ENCODE measurements at places on chromosomes 12 and 14.
A peak's percentile ranks its signal among the peaks of the same experiment; 100 is the strongest.

GRCh38 chr12:102299731-102300130, 102.1 kb upstream of the PMCH start:
- no peak for DNase-seq

DNA sequence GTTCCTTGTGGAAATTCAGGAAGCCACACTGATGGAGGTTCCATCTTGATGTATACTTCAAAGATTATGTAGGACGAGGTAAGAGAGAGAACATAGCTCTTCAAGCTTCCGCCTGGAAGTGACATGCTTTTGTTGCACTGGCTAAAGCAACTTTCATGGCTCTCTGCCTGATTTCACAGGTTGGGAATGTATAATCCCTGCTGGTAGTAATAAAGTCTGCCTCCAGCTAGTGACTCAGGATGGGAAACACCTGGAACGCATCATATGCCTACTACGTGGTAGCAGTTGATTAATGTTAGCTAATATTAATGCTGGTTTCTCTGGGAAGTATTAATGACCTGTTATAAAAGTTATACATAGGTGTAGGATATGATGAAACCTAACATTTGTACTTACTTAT, 71.1 kb downstream of the PELI2 start:
- no peak for DNase-seq

DNA sequence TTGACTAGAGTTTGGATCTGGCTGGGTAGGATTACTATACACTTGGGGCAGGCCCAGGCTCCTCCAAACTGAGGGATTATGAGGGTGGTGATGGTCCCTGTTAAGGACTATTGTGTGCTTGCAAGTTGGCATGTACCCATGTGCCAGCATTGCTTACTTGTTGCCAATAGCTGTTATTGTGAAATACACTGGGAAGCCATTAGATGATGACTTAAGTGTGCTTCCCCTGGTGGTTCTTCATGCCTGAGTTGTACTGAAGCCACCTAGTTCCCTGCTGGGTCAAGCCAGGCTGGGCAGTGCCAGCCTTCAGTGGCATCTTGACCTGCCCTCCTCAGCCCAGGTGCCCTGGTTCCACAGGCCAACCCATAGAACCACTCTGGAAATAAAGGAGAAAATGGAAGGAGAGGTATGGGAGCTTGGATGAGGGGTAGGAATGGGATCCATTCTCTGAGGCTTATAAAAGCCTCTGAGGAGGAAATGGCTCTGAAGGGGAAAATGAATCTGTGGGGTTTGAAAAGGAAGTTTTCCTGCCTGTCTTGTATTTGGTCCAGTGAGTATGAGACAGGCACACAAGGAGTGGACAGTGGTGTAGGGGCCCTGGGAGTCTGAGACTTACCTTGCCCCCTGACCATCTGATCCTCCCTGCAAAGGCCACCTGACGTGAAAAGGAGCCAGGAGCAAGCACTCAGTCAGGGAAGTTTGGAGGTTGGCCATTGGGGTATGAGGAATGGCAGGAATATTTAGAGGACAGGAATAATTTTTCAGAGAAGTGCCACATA, 724 bp downstream of the LTB4R start:
- no peak for DNase-seq

- DNase-seq = no peak
These were observed 4.2 kb downstream of the DENND5B start for GRCh38 chr12:31586728-31587127.

DNA sequence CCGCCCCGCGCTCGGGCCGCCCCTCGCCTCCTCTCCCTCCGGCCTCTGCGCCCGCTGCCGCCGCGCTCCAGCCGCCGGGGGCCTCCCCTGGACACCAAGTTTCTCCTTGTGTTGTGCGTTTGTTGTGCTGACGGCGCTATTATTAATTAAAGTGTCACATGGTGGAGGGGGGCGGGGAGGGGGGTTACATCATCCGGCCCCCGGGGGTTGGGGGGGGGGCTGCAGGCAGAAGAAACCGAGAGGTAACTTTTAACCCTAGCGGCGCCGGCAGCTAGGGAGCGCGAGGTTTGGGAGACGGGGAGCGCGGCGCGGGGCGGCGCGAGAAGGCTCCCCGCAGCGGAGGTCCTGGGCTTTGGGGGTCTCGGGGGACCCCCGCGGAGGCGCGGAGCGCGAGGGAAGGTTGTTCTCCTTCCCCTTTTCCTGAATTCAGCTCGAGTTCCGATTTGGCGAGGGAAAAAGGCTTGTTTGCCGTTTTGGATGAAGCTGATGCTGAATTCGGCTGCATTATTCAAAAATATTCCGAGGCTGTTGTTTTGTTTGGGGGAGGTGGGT, at the start of gene HRK:
Gene HRK (minus strand): TSS at position 117 of the 552 bp plus-strand sequence. CDS start 134 bp downstream, outside the sequence.
- DNase-seq = no peak

GRCh38 chr12:1796515-1797010, 23.8 kb upstream of the LRTM2 start:
- peak; percentile 48 for DNase-seq

DNA sequence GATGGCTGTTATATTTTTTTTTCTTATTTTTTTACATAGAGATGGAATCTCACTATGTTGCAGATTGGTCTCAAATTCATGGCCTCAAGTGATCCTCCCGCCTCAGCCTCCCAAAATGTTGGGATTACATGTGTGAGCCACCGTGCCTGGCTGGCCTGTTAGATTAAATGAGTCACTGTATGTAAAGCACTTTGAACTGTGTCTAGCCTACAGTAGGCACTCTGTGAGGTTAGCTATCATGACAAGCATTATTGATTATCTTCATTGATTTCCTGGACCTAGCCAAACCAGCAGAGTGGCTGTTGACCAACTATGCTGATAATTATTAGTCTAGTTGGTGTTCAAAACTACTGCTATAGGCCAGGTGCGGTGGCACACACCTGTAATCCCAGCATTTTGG, 42.6 kb downstream of the ARF6 start:
- DNase-seq = no peak

DNA sequence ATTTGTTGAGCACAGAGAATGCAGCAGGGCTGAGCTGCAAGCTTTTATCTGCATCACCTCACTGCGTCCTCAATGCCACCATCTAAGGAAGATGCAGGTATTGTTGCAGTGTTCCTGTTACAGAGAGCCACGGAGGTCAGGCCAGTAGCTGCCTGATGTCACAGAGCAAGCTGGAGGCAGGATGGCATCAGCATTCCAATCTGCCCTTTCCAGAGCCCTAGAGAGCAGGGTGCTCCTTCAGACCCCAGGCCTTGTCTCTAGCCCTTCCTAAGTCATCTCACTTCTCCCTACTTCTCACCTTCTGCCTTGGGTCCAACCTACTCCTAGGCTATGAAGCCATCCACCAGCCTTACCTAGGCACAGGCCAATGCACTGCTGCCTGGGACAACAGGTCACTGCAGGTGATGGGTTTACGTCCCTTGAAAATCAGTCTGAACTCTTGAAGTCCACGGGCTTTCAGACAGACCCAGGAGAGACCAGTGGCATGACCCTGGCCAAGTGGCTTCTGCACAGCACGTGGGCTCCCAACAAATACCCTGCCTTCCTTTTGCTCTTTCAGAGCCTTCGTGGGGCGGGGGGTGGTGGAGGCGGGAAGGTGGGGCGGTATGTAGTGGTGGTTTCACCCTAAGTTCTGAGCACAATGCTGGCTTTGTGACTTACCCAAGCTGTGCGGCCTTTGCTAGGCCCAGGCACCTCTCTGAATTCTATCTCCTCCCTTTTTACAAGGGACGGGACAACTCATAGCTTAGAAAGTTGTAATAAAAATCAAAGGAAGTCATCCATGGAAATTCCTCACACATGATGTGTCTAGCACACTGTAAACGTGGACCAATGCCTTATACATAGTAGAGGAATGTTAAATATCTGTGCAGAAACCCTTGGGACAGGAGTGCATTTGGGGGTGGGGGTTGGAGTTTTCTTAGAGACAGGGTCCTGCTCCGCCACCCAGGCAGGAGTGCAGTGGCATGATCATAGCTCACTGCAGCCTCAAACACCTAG, 136.0 kb downstream of the KSR2 start:
- no peak for DNase-seq

DNA sequence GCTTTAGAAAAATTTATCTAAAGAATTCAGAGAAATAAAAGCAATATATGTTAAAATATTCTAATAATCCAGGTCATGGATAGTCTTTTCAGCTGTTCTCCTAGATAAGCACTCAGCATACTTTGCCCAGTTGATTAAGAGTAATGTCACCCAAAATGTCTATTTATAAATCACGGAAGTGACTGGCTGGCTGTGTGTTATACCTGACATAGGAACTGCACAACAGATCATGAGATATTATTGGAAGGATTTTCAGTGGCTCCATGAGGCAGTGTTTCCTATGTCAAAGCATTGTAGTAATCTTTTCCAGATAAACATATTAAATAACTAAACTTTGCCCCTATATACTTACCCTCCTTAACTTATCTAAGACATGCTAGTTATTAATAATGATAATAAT, 128.8 kb downstream of the ITPR2 start:
- DNase-seq = no peak

DNA sequence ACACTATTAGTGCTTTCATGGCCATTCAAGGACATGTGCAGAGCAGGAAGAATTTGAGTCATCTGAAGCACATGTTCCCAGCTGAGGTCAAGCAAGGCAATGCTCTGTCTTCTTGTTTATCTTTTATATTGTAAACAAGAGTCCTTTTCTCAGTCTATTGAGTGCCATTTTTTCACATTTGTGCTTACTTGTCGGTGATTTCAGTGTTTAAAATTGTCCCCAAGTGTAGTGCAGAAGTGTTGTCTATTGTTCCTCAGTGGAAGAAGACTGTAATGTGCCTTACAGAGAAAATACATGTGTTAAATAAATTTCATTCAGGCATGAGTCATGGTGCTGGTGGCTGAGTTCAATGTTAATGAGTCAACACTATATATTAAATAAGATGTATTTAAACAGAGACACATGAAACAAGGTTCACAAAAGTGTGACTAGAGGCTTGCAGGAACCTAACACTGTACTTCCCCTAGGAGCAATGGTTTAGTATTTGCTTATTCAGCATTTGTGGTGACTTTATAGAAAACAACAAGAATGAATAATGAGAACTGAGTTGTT, 391.1 kb downstream of the LRIG3 start:
- DNase-seq = no peak

DNA sequence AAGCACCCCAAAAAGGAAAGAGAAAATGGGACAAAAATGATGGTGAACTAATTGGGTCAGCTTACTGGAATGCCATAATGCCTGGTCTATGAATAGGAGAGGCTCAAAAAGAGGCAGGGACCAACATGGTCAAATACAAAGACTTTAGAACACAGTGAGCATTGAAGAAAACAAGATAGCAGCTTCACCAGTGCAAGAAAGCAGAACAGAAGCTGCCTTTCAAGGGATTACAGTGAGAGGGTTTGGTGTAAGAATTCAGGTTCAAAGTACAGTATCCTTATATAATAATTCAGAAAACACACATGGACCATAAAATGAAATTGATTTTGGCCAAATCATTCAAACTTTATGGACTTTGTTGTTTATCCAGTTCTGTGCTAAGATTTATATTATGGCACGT, 162.1 kb downstream of the NAV3 start:
- DNase-seq = no peak

- DNase-seq = peak; percentile 46
These were observed 8.0 kb upstream of the ACTN1 start for GRCh38 chr14:68986926-68987652.

GRCh38 chr14:61179796-61180398, 101.2 kb downstream of the TMEM30B start:
- DNase-seq = no peak

DNA sequence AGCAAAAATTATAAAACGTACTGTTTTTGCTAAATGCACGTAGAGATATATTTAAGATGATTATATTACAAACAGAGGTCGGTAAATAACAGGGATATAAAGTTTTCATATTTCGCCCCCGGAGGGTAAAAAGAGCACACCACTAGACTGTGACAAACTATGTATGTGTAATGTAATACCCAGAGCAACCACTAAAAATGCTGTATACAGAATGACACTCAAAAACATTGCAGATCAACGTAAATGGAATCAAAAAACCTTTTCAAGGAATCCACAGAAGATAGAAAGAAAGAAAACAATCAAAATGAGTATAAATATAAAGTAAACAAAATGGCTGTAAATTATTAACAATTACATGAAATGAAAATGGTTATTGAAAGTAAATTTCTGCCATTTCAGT, 37.6 kb upstream of the PRB4 start:
- DNase-seq = no peak

DNA sequence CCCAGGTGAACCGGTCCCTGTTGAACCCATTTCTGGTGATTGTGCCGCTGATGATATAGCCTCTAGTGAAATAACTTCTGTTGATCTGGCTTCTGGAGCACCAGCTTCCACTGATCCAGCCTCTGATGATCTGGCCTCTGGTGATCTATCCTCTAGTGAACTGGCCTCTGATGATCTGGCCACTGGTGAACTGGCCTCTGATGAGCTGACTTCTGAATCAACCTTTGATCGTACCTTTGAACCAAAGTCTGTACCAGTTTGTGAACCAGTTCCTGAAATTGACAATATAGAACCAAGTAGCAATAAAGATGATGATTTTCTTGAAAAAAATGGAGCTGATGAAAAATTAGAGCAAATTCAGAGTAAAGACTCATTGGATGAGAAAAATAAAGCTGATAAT, 59.1 kb downstream of the ATF7IP start:
- no peak for DNase-seq

DNA sequence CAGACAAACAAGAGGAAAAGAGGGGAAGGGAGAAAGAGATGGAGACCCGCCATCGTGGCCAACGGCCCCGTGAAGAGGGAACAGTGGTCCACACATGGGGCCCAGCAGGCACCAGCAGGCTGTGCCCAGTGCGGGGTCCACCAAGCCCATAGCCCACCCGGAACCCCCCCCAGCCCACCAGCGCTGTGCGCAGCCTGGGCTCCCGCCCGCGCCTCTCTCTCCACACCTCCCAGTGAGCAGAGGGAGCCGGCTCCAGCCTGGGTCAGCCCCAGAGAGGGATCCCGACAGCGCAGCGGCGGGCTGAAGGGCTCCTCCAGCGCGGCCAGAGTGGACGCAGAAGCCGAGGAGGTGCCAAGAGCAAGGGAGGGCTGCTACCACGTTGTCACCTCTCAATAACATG, 105.0 kb upstream of the TMTC1 start:
- DNase-seq = no peak

GRCh38 chr12:29883941-29884554, 100.3 kb upstream of the TMTC1 start:
- DNase-seq = no peak

GRCh38 chr12:49792181-49792970, 35.8 kb downstream of the NCKAP5L start:
- DNase-seq = no peak

GRCh38 chr12:113201187-113202177, 16.0 kb downstream of the RITA1 start:
- no peak for DNase-seq

Data from activated CD4-positive, alpha-beta T cell treated with anti-CD3 and anti-CD28 coated beads, Interleukin-2, amount 50 U/mL, for 16 hours (primary cell).